ENCODE measurements at places on chromosomes 6 and 20.

GRCh38 chr6:5998711-5999687 lies 7.7 kb downstream of the NRN1 start:
- no peak for DNase-seq

- DNase-seq: no peak
Measured at GRCh38 chr6:14665827-14666724, 548.5 kb downstream of the CD83 start.

DNA sequence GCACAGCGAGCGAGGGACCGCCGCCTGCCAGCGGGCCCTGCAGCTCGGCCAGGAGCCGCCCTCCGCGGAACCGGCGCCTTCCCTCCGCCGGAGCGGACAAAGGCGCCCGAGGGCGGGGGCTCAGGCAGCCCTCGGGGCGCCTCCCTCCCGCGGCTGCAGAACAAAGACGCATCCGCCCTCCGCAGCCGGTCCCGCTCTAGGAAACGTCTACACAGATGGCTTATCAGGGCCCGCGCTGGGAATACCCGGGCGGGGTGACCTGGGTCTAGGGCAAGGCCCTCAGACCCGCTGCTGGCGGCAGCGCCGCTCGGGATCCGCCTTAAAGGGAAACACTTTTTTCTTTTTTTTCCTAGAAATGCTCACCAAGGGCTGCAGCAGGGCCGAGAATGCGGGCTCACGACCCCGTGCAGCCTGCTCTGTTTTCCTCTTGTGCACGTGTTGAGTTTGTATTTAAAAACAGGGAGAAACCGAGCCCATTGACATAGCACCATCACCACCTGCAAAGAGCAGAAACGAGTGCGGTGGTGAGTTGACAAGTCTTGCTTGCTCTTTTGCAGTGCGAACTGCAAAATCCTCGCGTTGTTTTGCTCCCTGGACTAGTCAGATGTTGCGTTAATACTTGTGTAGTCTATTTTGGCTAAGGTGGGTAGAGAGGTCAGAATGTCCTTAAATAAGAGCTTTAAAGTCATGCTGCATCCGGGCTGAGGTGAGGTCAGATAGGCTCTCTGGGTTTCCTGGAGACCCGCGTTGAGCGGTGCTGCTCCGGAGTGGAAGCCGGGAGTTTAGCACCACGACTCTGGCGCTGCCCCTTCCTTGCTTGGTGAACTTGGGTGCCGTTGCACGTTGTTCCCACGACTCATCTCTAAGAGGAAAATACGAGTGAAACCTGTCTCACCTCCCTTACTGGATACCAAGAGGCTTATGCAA lies 1.1 kb upstream of the RPS6KA2 start:
- DNase-seq: no peak

DNA sequence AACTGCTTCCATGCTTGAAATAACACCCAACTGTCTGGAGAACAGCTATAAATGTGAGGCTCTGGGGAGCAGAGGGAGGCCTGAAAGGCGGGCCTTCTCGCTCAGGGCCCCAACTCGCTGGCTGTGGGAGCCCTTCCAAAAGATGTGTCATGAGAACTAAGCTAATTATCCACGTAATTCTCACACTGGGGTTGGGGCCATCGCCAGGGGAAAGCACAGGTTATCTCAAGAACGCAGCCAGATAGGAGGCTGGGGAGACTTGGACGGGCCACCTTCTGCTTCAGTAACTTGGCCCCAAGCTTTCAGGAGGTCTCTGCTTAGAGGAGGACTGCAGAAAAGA lies 1.6 kb downstream of the PXDC1 start:
- DNase-seq: no peak

DNA sequence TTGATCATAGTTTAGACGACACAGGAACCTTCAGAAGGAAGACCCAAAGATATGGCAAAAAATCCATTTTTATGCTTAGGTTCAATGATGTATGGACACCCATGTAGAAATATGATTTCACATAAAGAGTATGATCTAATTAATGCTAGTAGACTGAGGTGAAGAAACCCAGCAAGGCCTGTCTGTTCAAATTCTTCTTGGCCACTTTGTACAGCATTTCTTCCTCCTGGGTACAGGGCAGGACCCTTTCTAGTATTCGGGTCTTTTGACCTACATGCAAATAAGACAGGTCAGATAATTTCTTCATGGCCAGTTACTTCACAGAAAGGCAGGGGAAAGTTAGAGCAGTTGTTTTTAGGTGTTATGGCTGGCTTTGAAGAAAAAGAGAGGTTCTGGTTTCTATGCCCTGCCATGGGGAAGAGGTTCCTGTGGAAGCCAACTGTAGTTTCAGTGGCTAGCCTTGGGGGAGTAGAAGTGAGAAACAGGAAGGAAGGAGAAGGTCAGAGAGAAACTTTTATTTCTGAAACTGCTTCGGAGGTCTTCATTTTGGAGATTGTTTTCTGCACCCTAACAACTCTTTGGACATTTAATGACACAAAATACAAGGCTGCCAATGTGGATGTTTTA lies 208.3 kb downstream of the PTPRK start:
- no peak for DNase-seq

DNA sequence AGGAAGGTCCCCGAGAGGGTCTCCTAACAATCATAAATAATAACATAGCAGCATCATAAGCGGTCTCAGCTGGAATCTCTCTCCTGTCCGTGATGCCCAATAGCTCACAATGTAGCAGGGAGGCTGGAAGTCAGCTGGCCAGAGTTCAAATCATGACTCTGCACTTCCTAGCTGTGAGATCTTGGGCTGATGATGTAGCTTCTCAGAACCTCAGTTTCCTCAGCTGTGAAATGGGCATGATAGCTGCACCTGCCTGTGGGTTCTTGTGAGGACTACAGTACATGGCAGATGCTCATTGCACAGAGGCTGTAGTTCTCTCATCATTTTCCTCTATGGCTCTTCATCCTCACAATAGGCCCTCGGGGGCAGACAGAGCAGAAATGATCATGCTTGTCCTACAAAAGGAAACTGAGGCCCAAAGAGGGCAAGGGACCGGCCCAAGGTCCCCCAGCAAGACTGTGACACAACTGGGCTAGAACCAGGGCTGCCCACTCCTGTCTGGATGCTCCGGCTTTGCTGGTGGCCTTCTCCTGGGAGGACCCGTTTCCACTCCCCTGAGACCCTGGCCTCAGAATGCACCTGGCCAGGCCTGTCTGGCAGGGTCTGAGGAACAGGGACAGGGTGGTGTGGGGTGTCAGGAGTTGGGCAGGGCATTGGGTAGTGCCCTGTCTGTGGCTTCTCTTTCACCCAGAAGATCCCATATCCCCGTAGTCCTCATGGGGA lies 17.7 kb downstream of the SLC12A5 start:
- DNase-seq: no peak

DNA sequence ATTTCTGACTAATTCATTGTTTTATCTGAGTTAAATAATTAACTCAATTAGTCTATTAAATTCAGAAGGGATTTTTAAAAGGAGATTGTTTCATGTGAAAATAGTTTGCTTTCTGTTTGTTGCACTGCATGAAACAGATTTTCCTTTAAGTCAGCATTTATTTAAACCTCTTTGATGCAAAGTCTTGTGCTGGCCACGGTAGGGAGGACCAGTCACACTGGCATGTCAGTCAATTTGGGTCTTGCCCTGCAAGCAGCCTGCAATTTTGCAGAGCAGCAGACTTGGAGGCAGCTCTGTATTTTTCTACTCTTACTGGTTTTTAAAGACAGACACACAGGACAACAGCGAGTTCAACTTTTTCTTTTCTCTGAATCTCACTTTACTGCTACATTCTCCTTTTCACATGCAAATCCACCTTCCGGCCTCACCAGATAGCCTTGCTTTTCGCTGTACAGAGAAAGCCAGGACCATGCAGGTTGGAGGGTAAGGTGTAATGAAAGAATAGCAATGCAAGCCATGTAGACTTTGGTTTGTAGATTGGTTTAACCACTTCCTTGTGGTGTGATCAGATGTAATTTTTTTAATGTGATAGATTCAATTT lies 689.9 kb upstream of the AGPAT4 start:
- DNase-seq: no peak

GRCh38 chr20:5085380-5085779 lies 34.4 kb downstream of the PCNA start:
- DNase-seq: no peak

DNA sequence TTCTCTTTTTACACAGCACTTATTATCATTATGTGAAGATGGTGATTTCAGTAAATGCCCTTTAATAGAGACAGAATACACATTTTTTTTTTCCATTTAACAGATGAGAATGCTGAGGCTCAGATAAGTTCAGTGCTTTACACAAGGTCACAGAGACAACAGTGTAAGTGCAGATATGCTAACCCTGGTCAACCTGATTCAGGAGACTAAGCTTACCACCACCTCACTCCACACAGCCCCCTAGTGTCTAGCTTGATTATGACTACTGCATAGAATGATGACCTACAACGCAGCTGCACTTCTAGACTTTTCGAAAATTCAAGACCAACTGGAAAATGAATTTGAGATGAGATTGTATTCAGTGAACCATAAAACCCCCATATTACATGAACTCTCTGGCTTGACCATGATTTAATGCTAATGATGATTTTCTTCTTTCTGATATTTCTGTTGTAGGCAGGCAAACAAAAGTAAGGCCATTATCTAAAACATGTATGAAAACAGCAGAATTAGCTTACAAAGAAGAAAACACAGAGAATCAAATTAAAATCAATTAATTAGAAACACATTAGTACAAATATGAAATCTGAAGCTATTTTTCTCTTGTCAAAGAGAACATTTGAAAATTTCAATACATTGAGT lies 212.1 kb upstream of the PHACTR1 start:
- DNase-seq: no peak

- DNase-seq: no peak
Measured at GRCh38 chr6:103062136-103062535, 1668.6 kb downstream of the GRIK2 start.

DNA sequence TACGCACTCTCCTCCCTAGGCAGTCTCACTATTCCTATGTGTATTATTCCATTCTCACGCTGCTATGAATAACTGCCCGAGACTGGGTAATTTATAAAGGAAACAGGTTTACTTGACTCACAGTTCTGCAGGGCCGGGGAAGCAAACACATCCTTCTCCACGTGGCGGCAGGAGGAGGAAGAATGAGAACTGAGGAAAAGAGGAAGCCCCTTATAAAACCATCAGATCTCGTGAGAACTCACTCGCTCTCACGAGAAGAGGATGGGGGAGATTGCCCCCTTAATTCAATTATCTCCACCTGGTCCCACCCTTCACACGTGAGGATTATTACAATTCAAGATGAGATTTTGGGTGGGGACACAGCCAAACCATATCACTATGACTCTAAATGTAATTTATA lies 61.9 kb downstream of the ECT2L start:
- DNase-seq: no peak

- DNase-seq: no peak
Measured at GRCh38 chr6:26123675-26123946, 36.4 kb downstream of the HFE start.

DNA sequence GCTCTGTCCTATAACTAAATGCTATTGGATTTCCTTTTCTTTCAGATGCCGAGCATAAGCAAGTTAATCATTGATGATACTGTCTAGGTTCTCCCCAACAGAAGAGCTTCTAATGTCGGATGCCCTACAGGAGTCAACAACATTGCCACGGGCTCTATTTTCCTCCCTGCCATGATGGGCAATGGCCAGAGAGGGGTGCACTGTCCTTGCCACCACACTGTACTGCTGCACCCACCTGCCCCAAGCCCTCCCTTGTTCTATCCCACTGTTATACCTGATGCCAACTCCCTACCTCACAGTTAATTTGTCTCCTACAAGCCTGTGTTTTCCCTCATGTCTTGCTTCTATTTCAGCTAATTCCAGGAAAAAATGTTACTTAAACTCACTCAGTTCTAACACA lies 773.6 kb upstream of the CHD6 start:
- DNase-seq: no peak

- DNase-seq: no peak
Measured at GRCh38 chr6:43972913-43973300, 154.3 kb downstream of the MRPL14 start.

DNA sequence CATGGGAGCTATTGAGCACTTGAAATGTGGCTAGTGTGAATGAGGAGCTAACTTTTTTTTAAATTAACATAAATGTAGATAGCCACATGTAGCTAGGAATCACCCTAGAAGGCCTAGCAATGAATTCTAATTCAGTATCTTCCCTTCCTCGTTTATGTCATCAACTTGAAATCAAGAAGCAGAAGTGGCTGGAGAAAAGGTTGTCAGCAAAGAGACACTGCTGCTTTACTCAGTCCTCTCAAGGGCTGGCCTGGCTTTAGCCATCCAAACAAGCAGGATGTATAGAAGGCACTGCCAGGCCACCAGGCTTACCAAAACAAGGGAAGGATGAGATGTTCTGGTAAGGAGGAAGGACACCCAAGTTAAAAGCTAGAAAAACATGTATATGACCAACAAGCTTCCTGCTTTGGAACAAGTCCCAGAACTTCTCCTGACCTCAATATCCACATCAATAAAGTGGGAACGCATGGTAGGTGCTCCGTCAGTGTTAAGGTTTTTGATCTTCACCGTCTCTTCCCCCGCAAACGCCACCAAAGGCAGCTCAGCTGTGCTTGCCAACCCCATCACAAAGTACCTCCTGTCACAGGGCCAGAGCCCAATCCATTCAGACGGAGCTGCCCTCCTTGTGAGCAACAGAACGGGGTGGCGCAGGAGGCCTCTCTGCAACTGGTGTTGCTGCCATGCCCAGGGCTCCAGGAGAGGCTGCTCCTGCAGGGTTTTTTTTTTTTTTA lies 235.8 kb upstream of the RIN2 start:
- DNase-seq: no peak

- no peak for DNase-seq
Measured at GRCh38 chr6:6406715-6407070, 86.2 kb upstream of the F13A1 start.

DNA sequence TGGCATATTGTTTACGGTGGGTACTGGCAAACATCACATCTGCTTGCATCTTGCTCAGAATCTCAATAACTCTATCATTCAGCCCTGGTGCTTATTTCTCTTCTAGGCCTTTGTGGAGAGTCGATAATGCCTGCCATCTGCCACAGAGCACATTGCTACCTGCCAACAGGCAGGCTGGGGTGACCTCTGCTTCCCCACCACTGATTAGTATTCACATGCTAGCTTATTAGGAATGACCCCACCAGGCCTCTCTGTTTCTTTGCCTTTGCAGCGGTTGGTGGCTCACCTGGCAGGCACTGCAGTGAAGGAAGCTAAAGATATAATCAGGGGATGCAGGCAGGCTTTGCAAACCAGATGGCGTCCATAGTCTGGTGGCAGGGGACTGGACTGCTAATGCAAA lies 154.5 kb downstream of the MMS22L start:
- no peak for DNase-seq

- no peak for DNase-seq
Measured at GRCh38 chr6:31473244-31473643, 24.7 kb upstream of the MICB start.

GRCh38 chr6:105045526-105045925 lies 88.6 kb downstream of the LIN28B start:
- no peak for DNase-seq

- DNase-seq: no peak
Measured at GRCh38 chr6:87728706-87729105, 26.7 kb upstream of the AKIRIN2 start.

- DNase-seq: no peak
Measured at GRCh38 chr6:2531426-2532215, 219.1 kb downstream of the MYLK4 start.

DNA sequence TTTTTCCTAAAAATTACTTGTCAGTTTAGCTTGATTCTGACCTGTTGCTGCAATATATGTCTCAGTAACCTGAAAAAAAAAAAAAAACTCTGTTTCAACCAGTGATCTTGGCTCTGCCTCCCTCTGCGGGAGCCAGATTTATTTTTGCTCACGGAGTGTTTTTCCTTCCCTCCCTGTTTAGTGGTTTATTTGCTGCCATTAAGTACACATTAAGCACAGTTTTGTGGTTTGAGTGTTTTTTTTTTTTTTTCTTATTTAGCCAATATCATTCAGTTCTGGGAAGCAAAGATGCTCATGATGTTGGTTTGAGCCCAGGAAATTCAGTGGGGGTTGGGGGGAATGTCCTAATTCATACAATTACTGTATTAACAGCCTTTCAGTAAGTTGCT lies 110.1 kb upstream of the GPR6 start:
- no peak for DNase-seq

Measured in NCI-H1694 (cell line).